ENCODE measurements at places on chromosomes 6 and 20.

DNA sequence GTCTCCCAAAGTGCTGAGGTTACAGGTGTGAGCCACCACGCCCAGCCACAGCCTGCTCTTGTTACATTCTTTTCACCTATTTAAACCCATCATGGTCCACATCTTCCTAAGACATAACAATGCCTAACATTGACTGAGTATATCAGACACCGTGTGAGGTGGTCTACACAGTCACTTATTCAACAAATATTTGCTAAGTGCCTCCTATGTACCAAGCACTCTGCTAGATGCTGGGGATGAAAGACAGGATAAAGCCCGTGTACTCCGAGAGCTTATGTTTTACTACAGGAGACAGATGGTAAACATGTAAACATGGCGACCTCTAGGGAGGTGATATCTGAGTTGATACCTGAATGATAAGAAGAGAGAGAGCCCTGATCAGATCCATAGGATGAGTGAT, 12.7 kb downstream of the BCL2L1 start:
- no peak for DNase-seq

DNA sequence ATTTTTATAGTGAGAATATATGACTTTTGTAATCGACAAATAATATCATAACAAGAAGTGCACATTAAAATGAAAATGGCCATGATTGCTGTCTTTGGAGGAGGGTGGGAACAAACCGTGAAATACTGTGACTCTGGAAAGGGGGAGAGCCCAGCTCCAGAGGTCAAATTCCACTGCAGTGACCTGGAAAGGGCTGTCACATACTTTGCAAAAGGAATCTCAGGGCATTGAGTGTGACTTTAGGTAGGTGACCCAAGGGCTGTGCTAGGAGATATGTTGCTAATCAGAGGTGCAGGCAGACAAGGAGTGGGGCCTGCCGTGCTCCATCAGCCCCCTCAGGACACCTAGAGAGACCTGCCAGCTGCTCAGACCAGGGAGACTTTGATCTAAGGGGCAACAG, 28.1 kb upstream of the BMP7 start:
- DNase-seq: no peak

GRCh38 chr20:15440049-15440820, 1102.8 kb upstream of the FLRT3 start:
- DNase-seq: no peak

- DNase-seq: no peak
Observed at GRCh38 chr6:170031684-170032121, 259.2 kb downstream of the DLL1 start.

GRCh38 chr6:116761779-116762178, 3.7 kb downstream of the FAM162B start:
- no peak for DNase-seq

Data from activated T-cell treated with anti-CD3 and anti-CD28 coated beads, Interleukin-2, amount 50 U/mL, for 48 hours (primary cell).